ENCODE measurements at places on chromosomes 5 and 9.
A peak's percentile ranks its signal among the peaks of the same experiment; 100 is the strongest.

- no peak for DNase-seq
Measured at GRCh38 chr5:138833726-138834480, 41.2 kb downstream of the LRRTM2 start.

DNA sequence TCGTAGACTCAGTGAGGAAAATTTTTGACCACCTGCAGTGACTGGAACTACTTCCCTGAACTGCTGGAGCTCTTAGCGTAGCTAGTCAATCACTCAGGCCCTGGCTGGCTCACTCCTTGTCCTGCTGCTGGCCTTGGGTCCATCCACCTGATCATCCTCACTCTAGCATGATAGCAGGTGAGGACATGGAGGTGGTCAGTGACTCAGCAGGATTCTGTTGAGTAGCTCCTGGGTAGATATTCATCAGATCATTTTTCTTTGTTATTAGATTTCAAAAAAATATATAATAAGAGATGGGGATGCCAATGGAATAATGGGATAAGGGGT, 25.0 kb upstream of the SEMA4D start:
- DNase-seq, result no peak

DNA sequence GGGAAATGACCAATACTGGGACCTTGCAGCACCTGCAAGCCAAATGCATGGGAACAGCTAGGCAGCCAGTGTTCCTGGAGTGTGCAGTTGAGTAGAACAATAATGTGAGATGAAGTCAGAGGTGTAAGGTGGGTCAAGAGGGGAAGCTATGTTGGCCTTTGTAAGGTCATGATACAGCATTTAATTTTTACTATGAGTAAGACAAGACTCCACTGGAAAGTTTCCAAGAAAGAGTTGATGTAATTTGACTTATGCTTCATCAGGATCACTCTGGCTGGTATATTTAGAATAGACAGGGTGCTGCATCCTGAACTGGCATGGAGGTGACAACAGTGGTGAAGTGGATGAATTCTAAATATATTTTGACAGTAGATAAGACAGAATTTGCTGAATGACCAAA, 744.8 kb downstream of the KCTD16 start:
- DNase-seq, result no peak

GRCh38 chr5:65394087-65394486, 87.6 kb downstream of the ADAMTS6 start:
- no peak for DNase-seq

DNA sequence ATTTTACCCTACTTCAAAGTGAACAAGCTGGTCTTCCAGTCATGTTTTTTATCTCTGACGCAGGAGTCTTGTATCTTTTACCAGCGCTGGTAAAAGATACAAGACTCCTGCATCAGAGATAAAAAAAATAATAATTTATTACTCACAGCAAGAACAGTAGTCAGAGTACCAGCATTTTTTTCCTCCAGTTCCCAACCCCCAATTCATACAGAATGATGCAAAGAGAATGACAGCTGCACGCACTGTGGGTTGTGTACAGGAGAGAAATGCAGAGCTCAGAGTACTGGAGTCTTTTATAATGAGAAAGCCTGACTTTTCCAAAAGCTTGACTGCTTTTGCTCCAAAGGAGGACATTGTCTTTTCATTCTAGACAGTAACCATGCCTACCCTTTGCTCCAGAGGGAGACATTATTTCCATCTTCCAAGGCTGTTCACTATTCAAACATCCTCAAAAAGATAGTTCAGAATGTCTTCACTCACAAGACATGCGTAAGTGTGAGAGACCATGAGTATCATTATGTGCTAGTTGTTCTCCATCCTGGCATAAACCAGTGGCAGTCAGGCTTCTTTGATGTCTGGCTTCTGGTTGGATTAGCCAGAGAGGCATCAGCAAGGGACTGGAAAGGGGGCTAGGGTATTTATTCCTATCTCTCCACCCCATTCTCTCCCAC, 14.3 kb upstream of the RANBP6 start:
- no peak for DNase-seq

DNA sequence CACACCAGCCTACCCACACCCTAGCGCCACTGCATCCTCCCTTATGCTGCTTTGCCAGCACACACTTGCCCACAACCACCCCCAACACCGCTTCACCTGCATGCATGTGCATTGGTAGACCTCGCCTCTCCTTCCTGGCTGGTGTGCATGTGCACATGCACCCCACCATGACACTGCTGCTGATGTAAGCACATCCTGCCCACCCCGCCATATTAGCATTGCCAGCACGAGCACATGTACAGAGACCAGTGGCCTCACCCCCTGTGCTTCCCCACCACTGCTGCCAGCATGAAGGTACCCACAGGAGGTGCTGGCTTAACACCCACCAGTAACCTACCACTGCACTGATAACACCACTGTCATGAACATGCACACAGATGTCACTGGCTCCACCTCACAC, 218.2 kb downstream of the SLCO4C1 start:
- DNase-seq, result no peak

DNA sequence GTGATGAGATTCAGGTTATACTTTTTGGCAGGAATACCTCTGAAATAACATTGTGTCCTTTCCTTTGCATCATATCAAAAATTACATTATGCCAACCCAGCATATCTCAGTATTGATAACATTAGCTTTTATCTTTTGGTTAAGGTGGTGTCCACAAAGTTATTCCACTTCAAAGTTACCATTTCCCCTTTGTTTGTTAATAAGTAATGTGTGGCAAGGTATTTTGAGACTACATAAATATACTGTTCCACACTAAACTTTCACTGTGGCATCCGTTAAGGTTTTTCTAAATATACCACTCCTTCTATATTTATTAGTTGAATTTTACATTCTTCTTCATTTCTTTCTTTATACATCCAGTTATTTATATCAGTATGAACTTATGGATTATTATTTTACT, 14.1 kb upstream of the ARHGEF37 start:
- no peak for DNase-seq

DNA sequence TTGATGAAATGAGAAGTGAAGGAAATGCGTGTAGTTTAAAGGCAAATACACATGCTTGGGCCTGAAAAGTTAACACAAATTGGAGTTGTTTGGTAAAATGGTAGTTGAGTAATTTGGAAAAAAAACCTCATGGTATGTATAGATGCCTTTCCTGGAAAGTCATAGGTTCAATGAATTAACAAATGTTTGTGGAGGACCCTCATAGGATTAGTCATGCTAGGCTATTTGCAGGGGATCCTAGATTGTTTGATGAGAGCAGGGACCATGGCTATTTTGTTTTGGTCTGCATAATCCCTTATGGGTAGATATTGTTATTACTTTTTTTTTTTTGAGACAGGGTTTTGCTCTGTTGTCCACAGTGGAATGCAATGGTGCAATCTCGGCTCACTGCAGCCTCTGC, 93.5 kb upstream of the NR3C1 start:
- no peak for DNase-seq

- no peak for DNase-seq
Measured at GRCh38 chr5:124079062-124079461, 567.1 kb downstream of the CSNK1G3 start.

GRCh38 chr9:2299843-2300205, 284.7 kb downstream of the SMARCA2 start:
- no peak for DNase-seq

- no peak for DNase-seq
Measured at GRCh38 chr5:30401479-30402058, 791.9 kb upstream of the CDH6 start.

GRCh38 chr5:150163547-150164059, 3.0 kb upstream of the CDX1 start:
- no peak for DNase-seq

DNA sequence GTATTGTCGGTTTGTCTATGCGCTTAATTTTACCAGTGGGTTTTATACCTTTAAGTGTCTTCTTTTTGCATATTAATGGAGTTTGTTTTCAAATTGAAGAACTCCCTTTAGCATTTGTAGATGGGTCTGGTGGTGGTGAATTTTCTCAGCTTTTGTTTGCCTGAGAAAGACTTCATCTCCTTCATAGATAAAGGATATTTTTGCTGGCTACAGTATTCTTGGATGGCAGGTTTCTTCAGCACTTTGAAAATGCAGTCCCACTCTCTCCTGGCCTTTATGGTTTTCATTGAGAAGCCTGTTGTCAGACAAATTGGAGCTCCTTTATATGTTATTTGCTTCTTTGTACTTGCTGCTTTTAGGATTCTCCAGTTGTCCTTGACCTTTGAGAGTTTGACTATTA, 142.1 kb downstream of the RAB3C start:
- no peak for DNase-seq

DNA sequence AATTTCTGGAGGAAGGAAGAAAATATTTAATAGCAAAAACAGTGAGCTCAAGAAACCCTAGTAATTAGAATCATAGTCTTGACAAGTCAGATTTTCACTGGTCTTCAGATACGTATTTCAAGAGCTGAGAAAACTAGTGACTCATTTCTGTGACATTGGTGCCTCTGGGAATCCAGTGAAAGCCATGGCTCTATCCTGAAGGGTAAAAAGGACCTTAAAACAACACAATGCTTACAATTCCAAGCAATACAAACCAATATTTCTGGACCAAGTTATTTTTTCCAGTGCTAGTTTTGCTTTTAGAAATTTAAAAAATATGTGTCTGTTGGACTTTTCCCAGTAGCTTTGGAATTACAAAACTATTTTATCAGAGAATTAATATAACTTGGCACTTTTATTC, 140.3 kb downstream of the LPAR1 start:
- DNase-seq, result no peak

GRCh38 chr9:76573408-76573807, 114.4 kb downstream of the GCNT1 start:
- no peak for DNase-seq

DNA sequence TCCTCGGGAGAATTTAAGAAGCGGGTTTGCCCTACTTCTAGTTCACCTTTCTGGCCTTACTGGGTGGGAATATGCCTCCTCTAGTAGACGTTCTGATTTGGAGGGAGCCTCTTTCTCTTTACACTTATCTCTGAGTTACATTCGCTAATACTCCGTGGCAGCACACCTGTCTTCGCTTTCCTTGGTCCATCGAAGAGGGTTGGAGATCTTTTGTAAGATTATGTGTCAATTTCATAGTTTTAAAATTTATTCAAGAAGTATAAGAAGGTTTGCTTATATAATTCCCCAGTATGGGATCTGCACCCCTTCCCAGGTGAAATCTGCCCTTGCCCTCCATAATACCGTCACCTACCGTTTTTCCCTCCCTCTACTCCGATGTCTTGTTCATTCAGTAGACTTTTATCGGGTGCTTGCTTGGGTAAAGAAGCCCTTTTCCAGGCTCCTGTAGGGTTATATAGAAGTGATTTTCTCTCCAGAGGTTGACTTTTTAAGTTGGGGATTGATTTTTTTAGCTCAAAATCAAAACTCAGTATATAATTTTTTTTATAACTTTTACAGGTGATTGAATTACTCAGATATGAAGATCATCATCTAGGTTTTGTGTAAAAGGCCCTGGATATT, 1.1 kb downstream of the GPBP1 start:
- no peak for DNase-seq

GRCh38 chr5:561408-561807, 37.2 kb upstream of the SLC9A3 start:
- no peak for DNase-seq

- DNase-seq, result no peak
Measured at GRCh38 chr5:30325795-30326194, 867.7 kb upstream of the CDH6 start.

- no peak for DNase-seq
Measured at GRCh38 chr5:68047035-68047434, 168.5 kb upstream of the PIK3R1 start.

- DNase-seq, result no peak
Measured at GRCh38 chr9:135216236-135216635, 128.8 kb downstream of the OLFM1 start.

DNA sequence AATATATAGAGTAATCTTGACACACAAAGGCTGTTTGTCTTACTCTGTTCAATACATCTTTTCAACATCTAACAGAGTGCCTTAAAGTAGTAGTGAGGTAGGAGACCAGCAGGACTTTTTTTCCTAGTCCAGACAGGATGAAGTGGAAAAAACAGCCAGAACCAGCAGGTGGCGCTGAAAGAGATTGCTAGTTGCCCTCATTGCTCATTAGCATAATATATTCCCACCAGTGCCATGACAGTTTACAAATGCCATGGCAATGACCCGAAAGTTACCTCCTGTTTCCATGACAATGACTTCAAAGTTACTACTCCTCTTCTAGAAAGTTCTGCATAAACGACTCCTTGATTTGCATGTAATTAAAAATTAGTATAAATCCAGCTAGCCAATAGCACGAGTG, 387.4 kb downstream of the ACTL7B start:
- DNase-seq, result peak; percentile 59

DNA sequence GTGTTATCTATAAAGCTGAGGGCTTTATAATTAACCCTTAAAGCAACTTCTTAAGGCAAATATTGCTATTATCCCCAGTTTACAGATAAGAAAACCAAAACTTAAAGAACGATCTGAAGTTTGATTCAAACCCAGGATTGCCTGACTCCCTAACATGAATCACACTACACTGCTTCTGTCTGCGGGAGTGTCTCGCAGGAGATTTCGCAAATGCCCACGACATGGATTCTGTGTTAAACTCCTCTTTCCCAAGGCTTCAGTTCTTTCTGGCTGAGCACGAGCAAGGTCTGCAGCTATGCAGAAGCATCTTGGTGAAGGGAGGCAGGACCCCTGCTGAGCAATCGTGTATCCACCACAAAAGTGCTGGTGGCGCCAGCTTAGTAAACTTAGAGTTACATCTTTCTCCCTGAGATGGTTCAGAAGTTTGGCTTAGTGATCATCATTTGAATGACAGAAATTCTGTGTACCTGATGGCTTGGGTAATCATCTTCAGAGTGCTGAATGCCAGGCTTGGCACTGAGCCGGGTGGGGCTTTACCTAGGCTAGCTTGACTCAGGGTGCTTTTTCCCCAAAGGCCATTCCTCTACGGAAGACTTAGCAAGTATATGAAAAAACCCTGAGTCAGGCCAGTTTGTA, 81.4 kb upstream of the PIK3R1 start:
- DNase-seq, result no peak

- DNase-seq, result no peak
Measured at GRCh38 chr5:119400245-119400644, 44.4 kb downstream of the TNFAIP8 start.

GRCh38 chr5:158304607-158305006, 445.7 kb upstream of the CLINT1 start:
- DNase-seq, result no peak

GRCh38 chr9:92151691-92152393, 36.6 kb upstream of the SPTLC1 start:
- no peak for DNase-seq

DNA sequence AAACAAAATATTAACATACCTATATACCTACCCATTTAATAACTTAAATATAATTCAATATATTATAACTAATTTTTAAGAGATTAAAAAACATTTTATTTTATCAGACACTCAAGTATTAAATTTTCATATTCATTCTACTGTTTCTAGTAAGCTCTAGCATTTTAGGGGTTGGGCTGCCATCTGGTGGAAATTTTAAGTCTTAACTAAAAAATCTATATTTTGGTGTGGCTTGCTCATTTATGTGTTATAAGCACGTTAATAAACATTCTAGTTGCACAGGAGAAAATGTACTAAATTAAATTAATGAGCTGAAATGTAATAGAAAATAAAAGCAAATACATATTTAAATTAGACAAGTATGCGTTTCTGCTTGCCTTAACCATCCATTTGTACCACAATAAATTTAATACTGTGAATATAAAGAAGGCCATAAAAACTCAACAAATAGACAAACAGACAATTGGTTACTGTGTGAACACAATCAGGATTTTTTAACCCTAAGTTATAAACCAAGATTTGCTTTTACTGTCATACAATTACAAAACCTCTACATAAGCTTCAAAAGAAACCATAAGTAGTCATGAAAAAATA, 1728.3 kb upstream of the CDH9 start:
- no peak for DNase-seq
